ENCODE measurements at places on chromosomes 2 and 18.

DNA sequence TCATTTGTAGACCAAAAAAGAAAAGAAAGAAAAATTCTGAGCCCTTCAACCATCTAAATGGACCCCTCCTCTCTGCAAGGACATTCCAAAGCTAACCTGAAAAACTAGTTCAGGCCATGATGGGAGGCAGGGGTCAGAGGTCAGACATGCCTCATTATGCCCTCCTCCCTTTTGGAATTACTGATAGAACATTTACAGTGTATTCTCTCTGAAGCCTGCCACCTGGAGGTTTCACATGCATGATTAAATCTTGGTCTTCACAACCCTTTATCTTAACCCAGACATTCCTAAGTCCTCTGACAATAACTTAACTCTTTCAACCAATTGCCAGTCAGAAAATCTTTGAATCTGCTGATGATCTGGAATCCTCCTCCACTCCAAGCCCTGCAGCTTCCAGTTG, 86.0 kb downstream of the SPP2 start:
- DNase-seq = no peak

DNA sequence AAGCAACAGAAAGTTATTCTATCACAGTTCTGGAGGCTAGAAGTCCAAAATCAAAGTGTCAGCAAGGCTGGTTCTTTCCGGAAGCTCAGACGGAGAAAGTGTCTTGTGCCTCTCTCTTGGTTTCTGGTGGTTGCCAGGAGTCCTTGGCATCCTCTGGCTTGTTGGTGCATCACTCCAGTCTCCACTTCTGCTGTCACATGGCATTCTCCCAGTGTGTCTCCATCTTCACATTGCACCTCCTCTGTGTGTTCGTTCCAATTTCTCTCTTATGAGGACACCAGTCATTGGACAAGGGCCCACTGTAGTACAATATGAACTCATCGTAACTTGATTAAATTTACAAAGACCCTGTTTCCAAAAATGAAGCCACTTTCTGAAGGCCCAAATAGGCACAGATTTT, 175.4 kb upstream of the ATP5MC3 start:
- DNase-seq = no peak

- DNase-seq = no peak
Measured at GRCh38 chr2:56217106-56217505, 33.3 kb downstream of the CCDC85A start.

DNA sequence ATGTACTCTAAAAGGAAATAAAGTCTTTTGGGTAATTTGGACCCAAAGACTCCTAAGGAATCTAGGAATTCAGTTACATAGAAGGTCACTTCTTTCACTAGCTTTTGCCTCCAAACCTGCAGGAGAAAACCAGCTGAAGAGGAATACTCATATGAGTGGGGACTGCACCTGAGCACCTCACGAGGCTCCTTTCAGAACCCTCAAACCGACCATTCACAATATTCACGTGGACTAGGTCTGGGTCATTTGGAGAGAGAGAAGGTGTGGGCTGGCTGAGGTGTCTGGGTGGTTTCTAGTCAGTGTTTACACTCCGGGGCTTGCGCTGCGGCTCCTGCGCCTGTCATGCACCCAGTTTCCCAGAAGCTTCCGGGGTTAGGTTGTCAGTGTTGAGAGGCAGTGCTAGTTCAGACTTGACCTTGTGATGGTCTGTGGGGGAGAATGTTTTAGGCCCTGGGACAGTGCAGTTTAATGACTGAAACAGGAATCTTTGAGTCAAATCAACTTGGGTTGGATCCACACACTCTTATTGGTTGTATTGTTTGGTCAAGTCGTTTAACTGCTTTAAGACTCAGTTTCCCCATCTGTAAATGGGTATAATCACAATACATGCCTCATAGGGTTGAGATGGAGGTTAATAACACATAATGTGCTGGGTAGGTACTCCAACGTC, 78.4 kb downstream of the LIMS1 start:
- peak; percentile 57 for DNase-seq

DNA sequence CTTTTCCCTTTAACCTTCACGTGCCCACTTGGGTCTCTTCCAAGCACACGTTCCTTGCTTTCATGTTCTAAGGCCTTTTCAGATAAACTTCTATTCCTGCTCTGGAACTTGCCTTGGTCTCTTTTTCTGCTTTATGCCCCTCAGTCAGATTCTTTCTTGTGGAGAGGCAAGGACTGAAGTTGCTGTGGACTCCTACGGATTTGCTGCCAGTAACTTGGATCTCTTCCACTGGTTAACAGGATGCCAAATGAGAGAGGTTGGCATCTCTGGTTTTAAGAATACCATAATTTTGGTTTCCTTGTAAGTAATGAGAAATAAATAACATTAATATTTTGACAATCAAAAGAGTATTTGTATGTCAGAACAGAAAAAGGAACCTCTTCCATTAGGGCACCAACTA, 33.0 kb downstream of the COMMD1 start:
- no peak for DNase-seq

GRCh38 chr2:204542982-204543608, 2.2 kb upstream of the PARD3B start:
- no peak for DNase-seq

GRCh38 chr2:239182981-239183791, 217.6 kb downstream of the HDAC4 start:
- DNase-seq = no peak

GRCh38 chr2:2142345-2142744, 188.7 kb downstream of the MYT1L start:
- DNase-seq = no peak

Data from stimulated activated CD4-positive, alpha-beta T cell treated with anti-CD3 and anti-CD28 coated beads, Interleukin-2, amount 100 ng/mL, for 24 hours (primary cell).